RWPE1 (cell line): ENCODE measurements at places on chromosomes 3 and 15.

GRCh38 chr3:33513262-33513863 is 73.2 kb upstream of the UBP1 start:
- no peak for DNase-seq

DNA sequence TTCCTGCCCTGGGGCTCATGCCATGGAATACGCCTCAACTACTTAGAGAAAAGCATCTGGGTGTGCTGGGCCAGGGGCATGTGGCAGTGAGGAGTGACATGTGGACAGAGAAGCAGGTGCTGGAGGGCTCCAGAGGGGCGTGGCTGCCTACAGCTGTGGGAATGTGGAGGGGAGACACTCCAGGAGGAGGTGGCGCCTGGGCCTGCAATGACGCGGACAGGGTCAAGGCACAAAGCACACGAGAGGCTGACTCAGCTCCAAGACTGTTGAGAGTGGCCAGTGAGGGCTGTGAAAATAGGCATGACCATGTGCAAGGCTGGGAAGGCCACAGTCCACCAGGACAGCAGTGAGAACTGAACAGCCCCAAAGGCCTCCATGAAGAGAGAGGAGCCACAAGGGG is 48.5 kb downstream of the PTH1R start:
- no peak for DNase-seq

DNA sequence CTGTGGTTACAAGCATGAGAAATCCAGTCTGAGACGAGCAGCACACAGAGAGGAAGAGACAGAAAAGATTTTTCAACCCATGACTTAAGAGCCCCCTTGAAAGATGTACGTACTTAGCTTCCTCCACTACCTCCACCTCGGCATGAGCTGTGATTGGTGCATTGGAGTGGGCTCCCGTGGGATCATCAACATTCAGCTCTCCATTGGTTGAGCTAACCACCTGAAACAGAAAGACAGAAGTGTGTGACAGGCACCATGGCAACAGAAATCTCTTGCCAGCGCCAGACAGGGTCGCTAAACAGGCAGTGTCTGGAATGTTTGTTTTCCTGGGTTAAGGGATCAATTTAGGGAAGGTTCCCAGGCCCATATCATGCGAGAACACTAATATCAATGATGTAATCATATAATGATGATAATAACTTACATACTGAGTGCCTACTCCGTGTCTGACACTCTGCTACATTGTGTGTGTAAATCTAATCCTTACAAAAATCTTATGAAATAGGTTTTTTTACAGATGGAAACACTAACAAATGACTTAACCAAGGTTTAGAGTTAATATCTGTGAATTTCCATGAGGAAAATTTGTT is 17.5 kb upstream of the PPIB start:
- DNase-seq = no peak

DNA sequence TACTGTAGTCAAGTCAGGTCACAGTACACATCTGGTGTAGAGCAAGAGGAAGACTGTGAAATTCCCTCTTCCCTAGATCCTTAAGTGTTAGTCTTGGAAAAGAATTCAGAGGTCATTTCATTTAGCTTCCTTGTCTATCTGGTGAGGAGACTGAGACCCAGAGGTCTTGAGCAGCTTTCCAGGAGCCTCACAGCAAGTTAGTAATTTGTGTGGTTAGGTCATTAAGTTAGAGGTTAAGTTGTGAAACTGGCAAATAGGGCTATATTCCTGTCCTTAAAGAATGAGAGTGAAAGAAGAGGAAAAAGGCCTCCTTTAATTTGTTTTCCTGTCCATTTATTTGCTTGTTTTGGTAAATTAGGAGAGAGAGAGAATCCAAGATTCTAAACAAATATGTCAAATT is 9.0 kb downstream of the PODXL2 start:
- no peak for DNase-seq
